ENCODE measurements at places on chromosomes 3 and 15.

DNA sequence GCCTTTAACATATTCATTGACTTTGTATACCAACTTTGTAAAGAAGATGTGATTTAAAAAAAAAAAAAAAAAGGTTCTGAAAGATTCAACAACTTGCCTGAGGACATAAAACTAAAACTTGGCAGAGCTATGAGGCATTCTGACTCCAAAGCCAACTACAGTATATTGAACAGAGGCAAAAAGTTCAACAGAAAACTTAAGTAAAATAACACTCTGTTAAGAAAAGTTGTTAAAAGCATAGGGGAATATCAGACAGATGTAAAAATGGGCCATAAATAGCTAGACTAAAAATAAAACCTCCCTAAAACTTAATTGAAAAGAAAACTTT lies 23.4 kb downstream of the GOLIM4 start:
- DNase-seq = no peak

GRCh38 chr3:102148598-102149337 lies 286.0 kb upstream of the ZPLD1 start:
- DNase-seq = no peak

DNA sequence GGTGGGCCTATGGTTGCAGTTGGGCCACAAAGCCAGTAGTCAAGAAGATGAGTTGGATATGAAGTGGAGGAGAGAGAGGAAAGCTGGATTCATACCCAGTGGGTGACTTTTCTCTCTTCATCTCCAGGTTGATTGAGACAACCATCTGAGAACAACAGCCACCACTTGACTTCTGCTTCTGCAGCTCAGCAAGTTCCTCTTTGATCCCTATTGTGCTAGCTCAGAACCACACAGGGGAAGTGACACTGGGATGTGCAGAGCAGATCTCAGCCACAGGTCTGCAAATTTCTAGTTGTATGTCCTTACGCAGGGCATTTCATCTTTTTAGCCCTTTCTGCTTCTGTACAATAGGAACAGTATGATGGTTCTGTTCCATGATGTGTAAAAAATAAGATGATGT lies 459.2 kb upstream of the ARRDC4 start:
- no peak for DNase-seq

- no peak for DNase-seq
Measured at GRCh38 chr3:147529551-147529950, 120.4 kb downstream of the ZIC1 start.

GRCh38 chr15:66798426-66799061 lies 96.5 kb downstream of the SMAD6 start:
- DNase-seq = no peak

DNA sequence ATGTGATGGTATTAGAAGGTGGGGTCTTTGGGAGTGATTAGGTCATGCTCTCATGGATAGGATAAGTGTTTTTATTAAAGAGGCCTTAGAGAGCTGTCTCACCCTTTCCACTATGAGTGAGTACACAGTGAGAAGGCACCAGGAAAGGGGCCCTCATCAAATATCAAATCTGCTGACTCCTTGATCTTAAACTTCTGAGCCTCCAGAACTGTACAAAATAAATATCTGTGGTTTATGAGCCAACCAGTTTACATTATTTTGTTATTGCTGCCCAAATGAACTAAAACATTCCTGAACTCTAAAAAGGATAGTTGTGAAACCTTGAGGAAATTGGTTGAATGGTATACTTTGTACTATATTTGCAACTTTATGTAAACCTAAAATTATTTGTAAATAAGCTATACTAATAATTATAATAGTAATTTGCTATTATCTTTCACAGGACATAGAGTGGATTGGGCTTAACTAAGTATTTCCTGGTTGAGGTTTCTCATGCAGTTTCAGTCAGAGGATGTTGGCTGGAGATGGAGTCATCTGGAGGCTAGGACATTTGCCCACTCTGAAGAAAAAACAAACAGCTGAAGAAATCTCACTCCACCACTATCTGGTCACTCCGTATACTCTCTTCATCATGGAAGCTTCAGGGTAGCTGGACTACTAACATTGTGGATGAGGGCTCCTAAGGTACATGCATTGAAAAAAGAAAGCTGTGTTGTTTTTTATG lies 1068.6 kb upstream of the CADM2 start:
- DNase-seq = no peak

DNA sequence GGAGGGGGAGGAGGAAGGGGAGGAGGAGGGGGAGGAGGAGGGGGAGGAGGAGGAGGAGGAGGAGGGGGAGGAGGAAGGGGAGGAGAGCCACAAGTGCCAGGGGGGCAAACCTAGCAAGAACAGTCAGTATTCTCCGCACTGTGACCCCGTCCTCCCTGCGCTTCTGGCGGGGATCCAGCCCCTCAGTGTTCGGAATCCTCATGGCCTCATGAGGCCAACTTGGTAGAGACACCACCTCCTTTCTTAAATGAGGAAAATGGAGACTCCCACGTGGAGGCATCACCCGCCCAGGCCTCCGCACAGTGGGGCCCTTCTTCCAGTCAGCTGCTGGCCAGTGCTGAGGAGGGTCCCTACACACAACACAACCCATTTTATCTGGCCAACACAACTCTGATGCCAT lies 163.4 kb downstream of the XXYLT1 start:
- no peak for DNase-seq

GRCh38 chr3:106423321-106424225 lies 554.8 kb upstream of the CBLB start:
- no peak for DNase-seq

GRCh38 chr15:52681441-52681840 lies 2.3 kb upstream of the ATOSA start:
- DNase-seq = no peak

GRCh38 chr3:179421500-179421899 lies 29.8 kb downstream of the GNB4 start:
- DNase-seq = no peak

GRCh38 chr3:143252931-143253330 lies 133.4 kb downstream of the CHST2 start:
- no peak for DNase-seq

- no peak for DNase-seq
Measured at GRCh38 chr15:31563001-31563400, 236.4 kb downstream of the KLF13 start.

DNA sequence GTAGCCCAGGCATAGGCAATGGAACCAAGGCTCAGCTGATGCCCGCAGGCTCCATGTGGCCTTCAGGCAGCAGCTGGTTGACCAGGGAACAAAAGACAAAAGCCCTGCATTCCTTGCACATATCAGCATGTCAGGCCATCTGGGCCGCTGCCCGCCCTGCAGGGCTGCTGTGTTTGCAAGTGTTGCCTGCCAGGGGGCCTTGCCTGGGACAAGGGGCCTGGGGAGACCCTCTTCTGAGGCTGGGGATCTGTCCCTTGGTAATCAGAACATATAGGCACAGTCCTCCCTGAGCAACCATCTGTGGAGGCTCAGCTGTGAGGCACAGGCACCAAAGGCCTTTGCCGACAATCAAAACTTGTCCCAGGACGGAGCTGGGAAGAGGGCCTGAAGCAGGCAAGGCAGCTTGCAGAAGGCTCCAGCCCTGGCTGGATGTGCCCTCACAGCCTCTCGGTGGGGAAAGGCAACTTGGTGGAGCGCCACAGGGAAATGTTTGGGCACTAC lies 138.2 kb downstream of the TPRA1 start:
- DNase-seq = no peak

GRCh38 chr3:190258634-190259033 lies 63.6 kb downstream of the CLDN1 start:
- no peak for DNase-seq

All from stimulated activated CD4-positive, alpha-beta T cell treated with anti-CD3 and anti-CD28 coated beads, TNF-alpha, amount 100 ng/mL, for 4 hours (primary cell).